ENCODE measurements at places on chromosomes 5 and 9.

DNA sequence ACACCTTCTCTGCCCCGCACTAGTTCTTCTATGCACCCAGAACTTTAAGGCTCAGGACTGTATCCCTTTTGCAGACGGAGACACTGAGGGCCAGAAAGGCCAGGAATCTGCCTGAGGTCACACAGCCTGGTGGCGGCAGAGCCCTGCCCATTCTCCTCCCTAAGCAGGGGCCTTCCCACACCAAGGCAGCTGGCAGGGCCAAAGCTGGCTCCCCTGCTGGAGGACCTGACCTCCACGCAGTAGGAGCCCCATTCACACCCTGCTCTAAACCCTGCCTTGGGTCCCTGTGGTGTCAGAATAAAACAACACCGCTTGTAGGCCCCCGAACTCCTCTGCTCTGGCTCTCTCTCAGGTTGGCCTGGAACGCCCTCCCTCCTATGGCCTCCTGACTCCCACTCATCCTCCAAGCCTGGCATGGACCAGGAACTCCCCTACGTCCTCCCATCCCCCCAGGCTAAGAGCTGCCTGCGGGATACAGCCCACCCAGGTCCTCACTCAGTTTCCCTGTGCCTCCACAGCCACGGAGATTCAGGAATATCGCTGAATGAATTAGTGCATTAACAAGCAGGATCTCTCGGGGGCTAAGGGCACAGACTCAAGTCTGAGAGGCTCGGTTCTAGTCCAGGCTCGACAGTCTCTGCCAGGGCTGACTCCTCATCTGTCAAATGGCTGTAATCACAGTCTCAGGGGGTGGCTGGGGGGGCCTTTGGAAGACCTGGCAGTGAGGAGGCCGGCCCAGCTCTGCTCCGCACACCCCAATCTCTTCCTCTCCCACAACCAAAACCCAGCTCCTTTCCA lies 2.8 kb downstream of the ST6GALNAC6 start:
- no peak for DNase-seq

DNA sequence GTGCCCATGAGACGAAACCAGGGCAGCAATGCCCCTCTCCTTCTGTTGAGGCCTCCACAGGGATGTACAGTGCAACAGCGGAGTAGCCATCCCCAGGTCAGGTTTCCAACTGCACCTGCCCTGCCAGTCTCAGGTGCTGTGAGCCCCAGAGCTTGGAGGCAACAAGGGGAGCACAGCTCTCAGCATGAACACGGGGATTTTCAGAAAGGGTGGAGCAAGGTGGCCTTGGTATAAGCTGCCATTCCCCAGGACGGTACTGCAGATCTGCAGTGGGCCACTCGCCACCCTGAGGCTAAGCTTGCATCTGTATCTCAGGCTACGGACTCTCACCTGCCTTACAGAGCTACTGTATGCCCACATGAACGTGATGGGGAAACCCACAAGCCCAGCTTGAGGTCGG lies 103.6 kb downstream of the GABBR2 start:
- no peak for DNase-seq

- DNase-seq: no peak
These were observed at the start of gene SGCD for GRCh38 chr5:156326718-156327259. SGCD (plus strand) TSS chr5:156327164.

DNA sequence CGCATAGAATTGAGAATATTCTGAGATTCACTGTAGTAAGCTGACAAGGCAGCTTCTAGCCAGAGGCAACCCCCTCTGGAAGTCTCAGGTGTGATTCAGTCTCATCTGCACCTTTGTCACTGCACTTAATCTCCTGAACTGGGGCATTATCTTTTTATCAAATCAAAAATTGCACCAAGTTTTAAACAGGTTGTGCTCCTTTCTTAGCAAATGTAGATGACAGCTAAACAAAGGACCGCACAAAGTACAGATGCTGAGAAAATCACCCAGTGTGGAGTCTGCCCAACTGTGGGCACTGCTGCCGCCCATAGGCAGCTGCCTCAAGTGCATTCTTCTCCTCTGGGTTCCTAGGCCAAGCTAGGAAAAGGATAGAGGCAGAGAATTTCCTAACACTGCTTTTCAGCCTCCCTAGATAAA lies 51.1 kb downstream of the STARD4 start:
- DNase-seq: no peak

DNA sequence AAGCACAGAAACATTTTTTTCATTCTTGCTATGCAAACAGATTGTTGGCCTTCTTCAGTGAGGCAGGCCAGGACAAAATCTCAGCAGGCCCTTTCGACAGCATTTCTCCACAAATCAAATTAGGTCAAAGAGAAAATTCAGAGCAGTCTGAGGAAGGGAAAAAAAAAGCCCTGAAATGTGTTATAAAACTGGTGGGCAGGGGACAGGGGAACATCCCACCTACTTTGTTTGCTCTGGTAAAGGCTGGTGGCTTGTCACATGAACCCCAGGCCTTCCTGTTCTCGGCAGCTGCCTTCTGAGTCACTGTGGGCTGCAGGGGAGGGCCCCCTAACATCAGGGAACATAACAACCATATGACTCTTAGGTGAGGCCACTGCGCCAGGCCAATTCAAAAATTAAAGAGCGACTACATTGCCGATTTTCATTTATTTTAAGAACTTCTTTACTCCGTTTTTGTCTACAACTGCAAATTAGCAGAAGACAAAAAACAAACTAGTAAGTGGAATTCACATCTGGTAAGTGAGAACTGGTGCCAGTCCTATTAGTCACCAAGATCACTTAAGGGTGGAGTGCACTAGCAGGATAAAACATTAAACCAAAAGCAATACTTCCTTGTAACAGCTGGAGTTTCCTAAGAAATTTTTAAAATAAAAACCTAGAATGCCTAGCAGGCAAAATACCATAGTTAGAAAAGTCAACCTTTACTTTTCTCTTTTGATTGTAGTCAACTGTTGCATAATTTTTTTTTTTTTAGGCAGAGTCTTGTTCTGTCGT lies 46.2 kb upstream of the DENND4C start:
- DNase-seq: no peak

GRCh38 chr9:5644501-5644900 lies 15.6 kb downstream of the RIC1 start:
- DNase-seq: no peak

- no peak for DNase-seq
These were observed 203.2 kb downstream of the DMRT2 start for GRCh38 chr9:1253064-1253979.

- DNase-seq: no peak
These were observed 197.2 kb upstream of the PAPPA start for GRCh38 chr9:115956371-115956770.

DNA sequence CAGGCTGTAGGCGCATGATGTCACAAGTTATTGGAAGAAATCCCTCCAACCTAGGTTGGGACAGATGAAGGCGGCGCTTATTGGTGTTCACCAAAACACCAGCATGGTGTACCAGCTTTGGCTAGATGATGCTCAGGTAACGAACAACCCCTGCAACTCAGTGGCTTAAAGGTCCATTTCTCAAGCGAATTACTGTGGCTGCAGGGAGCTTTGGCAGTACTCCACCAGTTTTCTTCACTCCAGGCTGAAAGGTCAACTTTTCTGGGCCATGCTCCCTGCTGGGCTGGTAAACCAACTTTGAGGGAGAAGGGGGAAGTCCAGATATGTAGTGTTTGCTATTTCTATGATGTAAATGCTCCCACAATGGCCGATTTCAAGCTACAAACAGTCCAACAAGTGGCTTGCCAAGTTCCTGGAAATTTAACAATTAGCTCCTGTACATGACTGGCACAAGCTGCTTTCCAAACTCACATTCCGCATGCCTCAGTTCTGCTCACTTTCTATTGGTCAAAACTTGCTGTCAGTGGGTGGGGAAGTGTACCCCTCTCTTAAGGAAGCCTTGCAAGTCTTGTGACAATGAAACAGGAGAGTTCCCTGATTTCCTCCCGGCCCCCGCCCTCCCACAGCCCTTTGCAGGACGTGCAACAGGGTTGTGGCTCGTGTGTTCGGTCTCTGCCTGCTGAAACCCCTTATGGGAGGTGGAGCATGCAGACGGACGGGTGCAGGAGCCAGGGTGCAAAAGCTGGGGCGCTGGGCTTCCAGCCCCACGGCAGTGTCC lies 588 bp upstream of the ZBED3 start:
- peak; percentile 39 for DNase-seq

DNA sequence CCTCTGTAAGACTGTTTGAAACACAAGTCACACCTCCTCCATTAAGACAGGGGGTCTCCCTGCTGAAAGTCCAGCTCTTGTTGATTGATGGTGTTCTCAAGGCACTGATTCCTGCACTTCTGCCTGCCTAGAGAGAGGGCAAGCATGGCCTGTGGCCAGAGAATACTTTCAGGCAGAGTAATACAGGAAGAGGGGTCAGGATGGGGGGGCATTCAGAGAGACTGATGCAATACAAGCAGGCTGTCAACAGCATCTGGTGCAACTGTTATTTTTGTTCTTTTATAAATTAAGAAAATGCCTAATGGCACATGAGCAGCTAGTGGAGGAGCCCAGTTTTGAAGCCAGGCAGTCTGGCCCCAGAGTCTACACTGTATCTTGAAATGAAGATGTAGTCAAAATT lies 302.2 kb downstream of the DIRAS2 start:
- no peak for DNase-seq

- no peak for DNase-seq
These were observed 159.8 kb upstream of the KLF9 start for GRCh38 chr9:70574151-70574837.

- DNase-seq: no peak
These were observed 71.5 kb downstream of the NEK6 start for GRCh38 chr9:124329206-124329792.

GRCh38 chr5:5005353-5005752 lies 134.8 kb upstream of the ADAMTS16 start:
- no peak for DNase-seq

DNA sequence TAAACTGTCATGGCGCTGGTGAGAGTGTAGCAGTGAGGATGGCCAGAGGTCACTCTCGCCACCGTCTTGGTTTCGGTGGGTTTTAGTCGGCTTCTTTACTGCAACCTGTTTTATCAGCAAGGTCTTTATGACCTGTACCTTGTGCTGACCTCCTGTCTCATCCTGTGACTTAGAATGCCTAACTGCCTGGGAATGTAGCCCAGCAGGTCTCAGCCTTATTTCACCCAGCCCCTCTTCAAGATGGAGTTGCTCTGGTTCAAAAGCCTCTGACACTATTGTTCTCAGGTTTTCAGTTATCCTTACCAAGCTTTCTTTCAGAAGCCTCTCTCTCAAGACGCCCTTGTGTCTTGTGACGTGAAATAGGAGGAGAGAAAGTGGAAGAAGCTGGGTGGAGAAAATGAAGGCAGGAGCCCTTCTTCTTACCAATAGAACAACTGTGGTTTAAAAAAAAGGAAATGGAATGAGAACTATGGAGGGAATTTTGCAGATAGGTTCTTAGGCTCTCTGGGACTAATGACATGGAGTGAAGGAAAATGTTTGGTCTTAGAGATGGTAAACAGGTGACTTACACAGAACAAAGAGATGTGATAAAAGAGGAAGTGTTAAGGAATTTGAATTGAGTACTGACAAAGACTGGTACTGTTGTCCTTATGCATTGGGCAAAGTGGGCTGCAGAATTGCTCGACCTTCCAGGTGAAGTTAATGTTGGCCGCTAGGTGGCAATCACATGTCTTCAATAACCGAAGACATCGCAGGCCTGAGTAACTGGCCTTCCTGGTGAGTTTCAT lies 133.3 kb upstream of the RAI14 start:
- DNase-seq: peak; percentile 65

GRCh38 chr5:155761502-155761901 lies 565.5 kb upstream of the SGCD start:
- DNase-seq: no peak

DNA sequence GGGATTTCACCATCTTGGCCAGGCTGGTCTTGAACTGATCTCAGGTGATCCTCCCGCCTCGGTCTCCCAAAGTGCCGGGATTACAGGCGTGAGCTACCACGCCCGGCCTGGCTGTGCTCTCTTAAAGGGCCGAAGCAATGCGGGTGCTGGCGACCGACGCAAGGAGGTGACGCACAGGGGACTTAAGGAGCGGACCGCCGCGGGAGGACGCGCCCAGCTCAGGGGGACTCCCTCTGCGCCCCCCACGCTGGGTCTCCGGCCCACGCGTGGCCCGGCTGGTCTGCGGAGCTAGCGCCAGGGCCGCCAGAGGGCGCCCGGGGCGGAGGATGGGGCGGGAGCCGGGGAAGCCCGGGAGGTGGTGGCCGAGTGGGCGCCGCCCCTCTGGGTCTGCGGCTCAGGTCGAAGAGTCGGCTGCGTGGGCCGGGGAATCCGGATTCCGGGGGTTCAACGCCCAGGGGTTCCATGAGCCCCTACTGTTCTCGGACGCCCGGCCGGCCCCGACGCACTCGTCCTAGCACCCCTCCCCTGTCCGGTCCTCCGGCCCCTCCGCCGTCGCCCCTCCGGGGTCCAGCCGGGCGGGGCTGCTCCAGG lies 502 bp upstream of the CERCAM start:
- peak; percentile 62 for DNase-seq

DNA sequence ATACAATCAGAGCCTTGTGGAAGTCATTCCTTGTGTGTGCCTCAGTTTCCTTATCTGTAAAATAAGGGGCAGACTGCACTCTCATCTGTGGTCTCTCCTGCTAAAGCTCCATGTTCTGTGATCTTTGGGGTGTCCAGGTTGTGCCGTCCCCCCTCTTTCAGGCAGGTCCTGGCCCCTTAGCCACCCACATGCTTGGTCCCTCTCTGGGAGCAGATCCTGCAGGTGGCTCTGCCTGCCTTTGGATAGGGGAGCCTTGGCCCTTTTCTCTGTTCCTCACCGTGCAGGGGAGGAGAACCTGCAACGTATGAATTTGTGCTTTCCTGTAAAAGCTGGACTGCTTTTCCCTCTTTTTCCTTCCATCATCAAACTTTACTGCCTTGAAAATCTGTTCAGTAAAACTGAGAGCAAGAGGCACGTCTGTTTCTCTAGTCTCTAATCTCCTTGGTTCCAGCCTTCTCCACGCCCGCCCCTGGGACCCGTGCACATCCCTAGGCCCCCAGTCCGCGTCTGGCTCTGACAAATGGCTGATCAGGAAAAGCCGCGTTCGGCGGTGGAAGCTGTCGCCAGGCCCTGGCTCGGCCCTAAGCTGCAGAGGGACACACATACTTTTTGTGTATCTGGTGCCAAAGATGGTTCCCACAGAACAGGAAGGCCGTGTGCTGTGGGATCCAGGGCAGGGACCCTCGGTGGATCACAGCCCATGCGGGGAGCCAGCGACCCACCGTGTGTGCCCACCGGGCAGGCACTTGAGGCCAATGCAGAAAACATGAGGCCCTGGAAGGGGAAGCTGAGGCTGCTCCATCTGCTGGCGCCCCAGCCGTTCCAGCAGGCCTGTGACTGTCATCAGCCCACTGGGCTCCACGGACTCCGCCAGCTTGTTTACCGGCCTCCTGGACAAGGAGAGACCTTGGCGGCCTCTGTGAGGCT lies 43.4 kb upstream of the COL5A1 start:
- DNase-seq: no peak

- DNase-seq: no peak
These were observed 149.7 kb downstream of the ATP10B start for GRCh38 chr5:160702311-160702803.
